Aorta (tissue), 5 donors: ENCODE measurements at places on chromosomes 4 and X. TPM values are rescaled to one million over a fixed set of nuclear protein-coding genes. Genes with fewer than 3 reads are reported as not detected.

GRCh38 chrX:71859637-71860036 lies 51.0 kb upstream of the NHSL2 start:
- H3K4me1 ChIP-seq: no peaks in the 10 kb centered on the region
- no peaks in the 10 kb centered on the region for H3K36me3 ChIP-seq

- no peaks in the 10 kb centered on the region for H3K27me3 ChIP-seq
- H3K27ac ChIP-seq: no peak overlapping the region
- H3K36me3 ChIP-seq: no peaks in the 10 kb centered on the region
Measured at GRCh38 chrX:53704854-53705253, 18.3 kb upstream of the HUWE1 start.

DNA sequence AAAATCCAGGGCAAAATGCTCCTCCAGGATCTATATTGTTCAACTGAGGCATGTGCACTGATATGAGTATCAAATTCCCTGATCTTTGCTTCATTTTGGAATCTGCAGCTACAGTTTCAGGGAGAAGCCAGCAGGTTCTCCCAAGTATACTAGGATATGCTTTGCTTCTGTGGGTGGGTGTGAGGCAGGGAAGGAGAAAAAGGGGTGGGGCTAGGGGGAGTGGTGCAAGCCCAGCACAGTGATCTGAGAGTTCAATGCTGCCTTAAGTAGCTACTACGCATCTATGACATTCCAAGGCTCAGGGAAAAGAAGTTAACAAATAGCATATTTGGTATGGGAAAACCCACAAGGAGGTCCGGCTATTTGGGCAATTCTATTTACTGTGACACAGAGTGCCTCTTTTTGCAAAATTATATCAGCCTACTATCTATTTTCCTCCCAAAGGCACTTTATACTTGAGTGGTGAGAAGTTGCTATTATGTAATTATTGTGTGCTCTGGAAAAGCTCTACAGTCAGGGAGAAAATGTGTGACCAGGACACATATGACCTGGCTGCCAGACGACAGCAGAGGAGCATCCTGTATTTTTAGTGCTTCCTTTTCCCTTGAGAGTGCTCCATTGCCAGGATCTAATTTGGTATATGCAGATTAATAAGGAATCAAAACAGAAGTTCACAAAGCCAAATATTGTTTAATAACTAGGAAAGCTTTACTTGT lies 162.0 kb downstream of the RNF150 start:
- H3K4me1 ChIP-seq: no peaks in the 10 kb centered on the region
- no peak for DNase-seq
- H3K27ac ChIP-seq: no peak overlapping the region
- no peaks in the 10 kb centered on the region for H3K36me3 ChIP-seq
- no peak overlapping the region for H3K4me3 ChIP-seq

CTSO gene
- total RNA-seq: 20.0 TPM

DNA sequence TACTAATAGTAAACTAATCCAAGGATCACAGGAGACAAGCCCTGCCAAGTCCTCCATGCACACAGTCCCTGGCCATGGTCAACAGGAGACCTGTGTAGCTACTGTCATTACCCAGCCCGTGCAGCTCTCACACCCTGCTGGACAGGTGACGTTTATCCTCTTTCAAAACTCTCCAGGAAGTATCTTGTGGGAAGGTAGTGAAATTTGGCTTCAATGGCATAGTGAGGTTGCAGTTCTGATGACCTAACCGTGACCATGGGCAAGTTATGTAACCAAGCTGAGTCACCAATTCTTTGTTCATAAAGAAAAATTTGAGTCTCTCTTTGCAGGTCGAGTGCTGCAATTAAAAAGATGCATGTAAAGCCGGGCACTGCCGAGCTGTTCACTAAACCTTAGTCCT lies 11.3 kb upstream of the SLC2A9 start:
- H3K4me1 ChIP-seq: no peaks in the 10 kb centered on the region
- no peak overlapping the region for H3K27ac ChIP-seq
- no peak for DNase-seq
- no peaks in the 10 kb centered on the region for H3K27me3 ChIP-seq

GRCh38 chr4:66906314-66906713 lies 639.0 kb downstream of the CENPC start:
- H3K4me1 ChIP-seq: no peaks in the 10 kb centered on the region
- H3K36me3 ChIP-seq: no peaks in the 10 kb centered on the region
- H3K27ac ChIP-seq: no peak overlapping the region
- no peak for DNase-seq

DNA sequence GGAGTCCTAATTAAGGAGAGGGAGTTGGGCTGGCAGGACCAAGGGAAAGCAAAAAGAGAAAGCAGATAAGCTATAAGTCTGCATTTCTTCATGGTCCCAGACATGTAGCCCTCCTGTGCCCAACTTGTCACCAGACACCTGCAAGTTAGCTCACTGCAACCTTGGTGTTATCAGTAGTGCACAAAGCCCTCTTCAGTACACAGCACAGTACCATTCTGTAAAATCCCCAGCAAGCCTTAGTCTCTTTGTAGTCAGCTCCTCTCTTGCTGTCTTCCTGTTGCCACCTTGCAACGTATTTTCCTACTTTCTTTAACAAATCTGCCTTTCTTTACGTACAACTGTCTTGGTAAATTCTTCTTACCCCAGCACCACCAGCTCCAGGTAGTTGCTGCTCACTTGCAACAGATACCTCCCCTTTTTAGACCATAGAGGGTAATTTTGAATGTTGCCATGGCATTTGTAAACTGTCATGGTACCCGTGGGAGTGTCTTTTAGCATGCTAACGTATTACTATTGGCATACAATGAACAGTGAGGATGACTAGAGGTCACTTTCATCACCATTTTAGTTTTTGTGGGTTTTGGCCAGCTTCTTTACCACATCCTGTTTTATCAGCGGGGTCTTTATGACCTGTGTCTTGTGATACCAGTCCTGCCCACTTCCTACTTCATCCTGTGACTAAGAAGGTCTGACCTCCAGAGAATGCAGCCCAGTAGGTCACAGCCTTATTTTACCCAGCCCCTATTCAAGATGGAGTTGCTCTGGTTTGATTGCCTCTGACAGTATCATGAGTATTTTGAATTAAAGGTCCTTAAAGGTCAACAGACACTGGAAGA lies 28.3 kb upstream of the AP1S2 start:
- no peaks in the 10 kb centered on the region for H3K4me1 ChIP-seq
- no peak overlapping the region for H3K4me3 ChIP-seq
- DNase-seq: no peak
- no peaks in the 10 kb centered on the region for H3K27me3 ChIP-seq
- no peaks in the 10 kb centered on the region for H3K36me3 ChIP-seq

DNA sequence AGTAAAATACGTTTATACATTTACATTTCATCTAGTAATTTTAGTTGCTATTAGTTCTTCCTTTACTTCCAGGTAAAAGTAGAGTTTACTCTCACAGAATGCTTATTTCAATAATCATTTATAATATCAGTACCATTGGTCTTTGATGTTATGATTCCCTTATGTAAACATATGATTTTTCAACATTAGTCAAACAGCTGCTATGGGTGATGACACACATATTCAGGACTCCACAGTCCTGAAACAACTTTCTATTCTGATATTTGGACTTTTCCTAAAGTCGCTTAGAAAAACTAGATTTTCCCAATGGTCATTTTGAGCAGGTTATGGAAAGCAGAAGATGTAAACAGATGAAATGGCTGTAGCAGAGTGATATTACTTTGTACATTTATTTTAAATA lies 369.8 kb downstream of the UNC5C start:
- no peak overlapping the region for H3K27ac ChIP-seq
- H3K27me3 ChIP-seq: no peaks in the 10 kb centered on the region
- DNase-seq: no peak
- H3K4me1 ChIP-seq: no peaks in the 10 kb centered on the region

GRCh38 chr4:11469650-11470437 lies 41.1 kb upstream of the HS3ST1 start:
- no peak overlapping the region for H3K4me3 ChIP-seq
- no peaks in the 10 kb centered on the region for H3K27me3 ChIP-seq
- H3K4me1 ChIP-seq: no peaks in the 10 kb centered on the region
- H3K27ac ChIP-seq: no peak overlapping the region

ASB9 gene
- 2.9 TPM for total RNA-seq
